Mesenteric fat pad (tissue), 1 donor: ENCODE measurements at places on chromosomes 5 and 9. TPM values are rescaled to one million over a fixed set of nuclear protein-coding genes. Genes with fewer than 3 reads are reported as not detected.

GRCh38 chr9:129990269-129991010, 52.5 kb downstream of the FNBP1 start:
- DNase-seq: no peak

Gene SSBP2
- total RNA-seq: 29.0 TPM

DNA sequence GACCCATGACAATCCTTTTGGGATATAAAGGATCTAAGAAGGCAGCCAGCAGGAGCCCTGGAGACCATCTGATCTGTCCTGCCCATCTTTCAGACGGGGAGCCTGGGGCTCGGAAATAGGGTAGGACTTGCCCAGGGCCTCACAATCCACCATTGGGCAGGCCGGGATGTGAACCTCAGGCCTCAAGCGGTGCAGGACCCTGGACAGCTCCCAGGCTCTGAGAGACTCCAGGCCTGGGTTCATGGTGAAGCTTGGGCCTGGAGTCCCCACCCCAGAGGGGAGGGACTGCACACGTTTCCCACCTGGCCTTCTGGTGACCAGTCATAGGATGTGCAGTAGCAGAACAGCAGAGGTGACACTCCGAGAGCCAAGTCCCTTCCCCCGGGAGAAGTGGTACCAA, 36.6 kb upstream of the RAPGEF1 start:
- no peak for DNase-seq

Gene FAT2
- 0.51 TPM for total RNA-seq

DNA sequence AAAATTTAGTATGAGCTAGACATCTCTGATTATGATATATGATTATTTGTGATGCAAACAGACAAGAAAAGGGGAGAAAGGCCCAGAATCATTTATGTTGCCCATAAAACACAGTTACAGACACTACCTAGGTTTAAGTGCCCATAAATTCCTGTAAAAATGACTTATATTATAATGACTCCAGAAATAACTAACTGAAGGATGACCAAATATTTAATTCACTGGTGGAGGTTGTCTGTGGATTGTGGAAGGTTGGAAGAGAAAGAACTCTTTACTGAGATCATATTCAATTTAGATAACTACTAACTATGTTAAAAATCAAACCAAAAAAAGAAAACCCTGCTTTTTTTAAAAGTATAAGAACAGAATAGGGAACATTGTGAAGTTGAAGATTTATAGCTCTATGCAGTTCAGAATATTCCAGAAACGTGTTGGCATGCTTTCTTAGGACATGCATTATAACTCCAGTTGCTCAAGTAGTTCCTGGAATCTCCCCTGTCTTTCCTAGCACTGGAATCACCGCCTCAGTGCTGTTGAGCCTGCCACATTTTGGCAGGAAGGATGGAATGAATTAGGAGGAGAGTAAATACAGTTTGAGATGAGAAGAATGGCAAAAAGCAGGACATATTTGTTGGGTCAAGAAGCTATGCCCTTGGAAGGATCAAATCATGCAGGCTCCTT, 72.0 kb upstream of the PAPPA start:
- no peak for DNase-seq

GRCh38 chr9:91915524-91916263, 34.3 kb downstream of the ROR2 start:
- DNase-seq: peak; percentile 24

- no peak for DNase-seq
Observed at GRCh38 chr5:58921159-58921558, 338.3 kb downstream of the RAB3C start.

- DNase-seq: no peak
Observed at GRCh38 chr5:152568016-152568415, 162.9 kb upstream of the NMUR2 start.
